Stimulated activated CD4-positive, alpha-beta T cell treated with anti-CD3 and anti-CD28 coated beads, Interleukin-12 subunit alpha, Interleukin-12 subunit beta, amount 100 ng/mL, for 24 hours (primary cell): ENCODE measurements at places on chromosomes 4 and X.

DNA sequence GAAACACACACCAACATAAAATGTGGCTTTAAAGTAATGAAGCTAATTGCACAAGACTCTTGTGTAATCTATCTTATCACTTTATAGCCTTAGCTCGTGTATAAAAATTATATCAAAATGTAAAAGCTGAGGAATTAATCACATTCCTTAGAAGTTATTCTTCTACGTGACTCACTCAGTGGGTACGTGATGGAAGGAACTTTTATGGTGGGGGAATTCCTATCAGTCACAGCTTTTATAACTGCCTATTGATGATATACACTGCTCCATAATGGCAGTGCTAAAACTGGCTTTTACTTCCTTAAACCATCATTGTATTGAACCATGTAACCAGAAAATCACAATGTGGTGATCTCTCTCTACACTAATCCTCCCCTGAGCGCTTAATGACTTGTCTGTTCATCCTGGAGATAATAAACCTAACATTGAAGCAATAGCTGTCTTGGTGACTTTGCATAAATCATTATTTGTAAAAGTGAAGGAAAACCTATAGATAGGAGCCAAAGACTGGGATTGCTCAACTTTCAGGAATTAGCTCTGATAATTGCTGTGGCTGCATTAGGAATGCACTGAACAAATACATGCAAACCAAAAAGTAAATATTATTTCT is 276.7 kb downstream of the GBA3 start:
- DNase-seq: no peak

DNA sequence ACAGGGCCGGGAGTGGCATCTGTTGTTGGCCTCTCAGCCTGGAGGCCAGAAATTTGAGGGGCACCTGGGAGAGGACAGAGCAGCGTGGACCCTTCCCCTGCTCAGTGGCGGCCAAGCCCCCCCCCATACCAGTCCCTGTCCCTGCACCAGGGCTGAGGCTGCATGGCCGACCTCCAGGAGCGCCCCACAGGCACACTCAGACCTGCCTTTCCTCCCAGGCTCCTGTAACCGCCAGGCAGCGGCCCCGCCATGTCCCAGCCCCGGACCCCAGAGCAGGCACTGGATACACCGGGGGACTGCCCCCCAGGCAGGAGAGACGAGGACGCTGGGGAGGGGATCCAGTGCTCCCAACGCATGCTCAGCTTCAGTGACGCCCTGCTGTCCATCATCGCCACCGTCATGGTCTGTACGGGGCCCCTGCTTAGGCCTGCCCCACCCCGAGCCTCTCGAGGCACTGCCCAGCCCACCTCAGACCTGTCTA is 15.3 kb downstream of the TMEM175 start:
- no peak for DNase-seq

DNA sequence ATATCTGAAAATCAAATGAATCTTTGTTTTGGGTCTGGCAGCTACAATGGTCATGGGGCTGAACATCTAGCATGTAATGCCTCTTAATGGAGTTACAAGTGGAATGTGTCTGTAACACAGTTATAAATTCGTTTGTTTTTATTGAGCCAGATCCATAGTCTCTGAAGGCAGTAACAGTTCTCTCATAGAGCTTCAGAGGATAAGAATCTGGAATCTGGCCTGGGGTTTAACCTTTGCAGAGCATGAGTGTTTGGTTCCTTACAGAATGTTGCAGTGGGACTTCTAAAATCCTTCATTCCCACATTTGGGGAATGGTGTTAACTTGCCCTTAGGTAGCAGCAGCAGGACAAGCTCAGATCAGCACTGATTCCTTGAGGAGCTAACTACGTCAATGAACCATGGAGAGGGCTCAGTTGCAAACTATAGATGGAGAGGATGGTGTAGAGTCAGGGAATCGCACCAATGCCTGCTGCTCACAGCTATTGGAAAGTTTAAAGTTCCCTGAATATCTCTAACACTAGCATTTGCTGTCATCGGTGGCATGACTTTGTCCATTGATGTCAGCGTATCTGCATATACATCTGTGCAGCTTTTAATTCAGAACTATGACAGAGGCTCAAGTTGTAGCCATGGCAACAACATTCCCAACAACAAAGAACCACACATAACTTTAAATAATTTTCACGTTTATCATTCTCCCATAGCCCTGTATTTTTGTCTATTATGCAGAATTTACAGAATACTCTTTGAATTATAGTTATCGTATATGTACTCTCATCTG is 72.2 kb downstream of the RASGEF1B start:
- DNase-seq: no peak

GRCh38 chr4:33626221-33626620 is 2618.1 kb downstream of the ARAP2 start:
- DNase-seq: no peak

DNA sequence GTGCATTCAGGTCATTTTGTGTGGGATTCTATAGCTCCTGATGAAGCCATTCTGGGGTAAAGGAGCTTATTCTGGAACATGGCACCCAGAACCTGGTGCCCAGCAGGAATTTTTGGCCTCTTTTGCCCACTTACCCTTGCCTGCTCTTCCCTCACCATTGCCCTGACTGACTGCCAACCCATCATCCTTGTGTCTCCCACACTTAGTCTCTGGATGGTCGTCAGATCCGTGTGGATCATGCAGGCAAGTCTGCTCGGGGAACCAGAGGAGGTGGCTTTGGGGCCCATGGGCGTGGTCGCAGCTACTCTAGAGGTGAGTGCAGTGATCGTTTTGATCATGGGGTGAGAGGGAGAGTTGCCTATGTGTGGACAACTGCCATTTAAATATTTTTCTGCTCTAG is 1.8 kb downstream of the RBM3 start:
- DNase-seq: no peak

DNA sequence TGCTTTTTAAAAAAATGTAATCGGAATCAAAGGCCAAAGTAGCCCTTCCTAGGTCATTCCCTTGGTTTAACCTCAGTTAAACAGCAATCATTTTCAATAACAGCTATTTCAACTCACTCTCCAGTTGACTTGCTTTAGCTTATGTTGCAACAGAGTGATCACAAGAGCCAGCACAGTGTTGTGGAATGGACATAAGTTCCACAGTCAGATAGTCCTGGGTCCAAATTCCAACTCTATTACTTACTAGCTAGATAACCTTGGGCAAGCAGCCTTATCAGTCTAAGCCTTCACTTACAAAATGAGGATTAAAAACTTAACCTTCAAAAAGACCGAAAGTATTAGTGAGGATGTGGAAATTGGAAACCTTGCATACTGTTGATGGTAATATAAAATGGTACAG is 9.2 kb upstream of the GPC3 start:
- DNase-seq: no peak

DNA sequence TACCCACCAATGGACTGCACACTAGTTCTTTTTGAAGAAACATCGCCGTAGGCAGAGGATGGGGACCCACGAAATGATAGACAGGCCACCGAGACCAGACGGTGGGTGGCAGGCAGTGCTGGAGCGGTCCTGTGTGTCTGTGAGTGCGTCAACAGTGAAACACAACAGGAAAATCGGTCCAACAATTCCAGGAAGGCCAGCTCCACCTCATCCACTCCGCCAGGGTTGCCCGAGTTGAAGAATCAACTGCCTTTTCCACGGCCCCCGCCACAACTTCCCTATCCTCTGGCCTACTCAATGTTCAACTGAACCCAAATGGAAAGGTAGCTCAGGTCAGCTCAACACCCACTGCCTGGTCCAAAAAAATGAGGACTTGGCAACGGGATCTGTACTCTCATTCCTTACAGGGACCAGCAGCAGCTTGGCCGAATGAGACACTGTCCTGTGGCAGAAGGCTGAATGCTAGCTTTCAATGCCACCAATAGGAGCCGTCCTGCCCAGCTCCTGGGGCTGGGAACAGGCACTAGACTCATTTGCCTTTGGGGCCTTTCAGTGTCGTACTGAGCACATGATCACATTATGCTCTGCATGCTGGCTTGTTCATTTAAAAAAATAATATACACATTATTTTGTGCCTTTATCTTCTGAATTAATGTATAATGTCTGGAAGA is 43.5 kb downstream of the MID1 start:
- DNase-seq: no peak

DNA sequence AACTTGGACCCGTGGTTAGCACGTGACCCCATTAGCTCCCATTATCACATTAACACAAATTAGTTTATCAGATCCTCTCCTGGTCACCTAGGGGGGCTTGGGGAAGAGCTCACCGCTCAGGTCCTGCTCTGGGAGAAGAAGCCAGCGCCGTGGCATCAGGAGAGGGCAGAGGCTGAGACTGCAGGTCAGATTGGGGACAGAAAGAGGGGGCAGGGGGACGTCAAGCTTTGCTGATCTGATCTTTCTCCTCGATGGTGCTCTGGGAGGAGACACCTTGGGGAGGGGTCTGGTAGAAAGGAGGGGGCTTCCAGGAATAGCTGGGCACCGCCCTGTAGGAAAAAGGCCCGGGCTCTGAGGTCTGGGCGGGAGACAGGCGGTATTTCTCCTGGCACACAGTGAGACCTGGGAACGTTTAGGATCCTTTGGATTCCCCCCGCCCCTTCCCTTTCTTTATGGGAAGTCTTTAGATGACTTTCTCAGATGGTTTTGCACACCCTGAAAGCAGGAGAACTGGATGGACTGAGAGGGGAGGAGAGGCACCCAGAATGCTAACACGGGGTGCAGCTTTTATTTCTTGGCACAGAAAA is 9.1 kb upstream of the ELF4 start:
- DNase-seq: no peak

- no peak for DNase-seq
Measured at GRCh38 chr4:45370408-45370807, 644.1 kb upstream of the GNPDA2 start.

DNA sequence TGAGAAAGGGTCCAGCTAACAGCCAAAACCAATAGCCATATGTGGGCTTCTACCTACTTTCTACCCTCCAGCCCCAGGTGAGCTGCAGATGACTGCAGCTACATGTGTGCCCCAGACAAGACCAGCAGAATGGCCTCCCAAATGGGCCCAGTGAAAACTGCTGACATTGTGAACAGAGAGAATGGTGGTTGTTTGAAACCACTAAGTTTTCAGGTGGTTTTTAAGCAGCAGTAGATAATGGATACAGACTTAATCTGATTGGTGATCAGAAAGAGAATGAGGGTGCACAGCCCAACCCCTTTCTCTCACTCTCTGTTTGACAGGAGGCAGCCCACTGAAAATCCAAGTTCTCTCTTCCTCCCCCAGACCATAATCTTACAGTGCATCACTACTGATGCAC is 42.5 kb upstream of the BBS12 start:
- no peak for DNase-seq

GRCh38 chr4:57249083-57249482 is 138.9 kb upstream of the IGFBP7 start:
- DNase-seq: no peak

DNA sequence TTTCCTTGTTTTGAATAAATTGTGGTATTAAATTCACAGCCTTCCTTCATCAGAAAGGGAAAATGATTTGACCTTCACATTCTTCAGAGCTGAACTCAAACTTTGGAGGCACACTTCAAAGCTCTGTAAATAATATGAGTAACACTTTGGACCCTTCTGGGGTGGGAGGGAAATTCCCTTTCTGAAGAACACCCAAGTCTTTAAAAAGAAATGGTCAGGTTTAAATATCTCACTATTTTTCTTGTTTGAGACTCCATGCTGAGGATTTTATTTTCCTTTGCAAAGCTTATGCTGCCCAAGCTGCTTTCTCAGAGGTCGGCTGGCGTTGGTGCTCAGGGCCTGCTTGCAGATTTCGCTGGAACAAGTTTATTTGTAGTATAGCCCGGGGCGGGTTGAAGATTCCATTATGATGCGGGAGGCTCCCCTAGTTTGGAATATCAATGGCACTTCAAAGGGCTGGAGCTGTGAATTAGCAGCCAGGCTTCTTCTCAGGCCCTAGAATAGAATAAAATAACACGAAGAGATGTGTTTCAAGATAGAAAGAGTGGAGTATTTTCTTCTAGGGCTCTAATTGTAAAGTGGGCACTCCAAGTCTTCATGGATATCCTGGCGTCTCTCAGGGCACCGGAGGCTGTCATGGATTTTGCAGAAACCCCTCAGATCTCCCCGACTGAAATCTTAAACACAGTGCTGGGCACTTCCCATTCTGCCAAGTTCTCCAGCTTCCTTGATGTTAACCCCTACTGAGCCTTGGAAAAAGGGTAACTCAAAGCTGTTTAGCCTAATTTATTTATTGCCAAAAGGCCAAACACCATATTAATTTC is 315.6 kb downstream of the GPAT3 start:
- DNase-seq: no peak

GRCh38 chr4:141802333-141802732 is 165.9 kb downstream of the IL15 start:
- DNase-seq: no peak

DNA sequence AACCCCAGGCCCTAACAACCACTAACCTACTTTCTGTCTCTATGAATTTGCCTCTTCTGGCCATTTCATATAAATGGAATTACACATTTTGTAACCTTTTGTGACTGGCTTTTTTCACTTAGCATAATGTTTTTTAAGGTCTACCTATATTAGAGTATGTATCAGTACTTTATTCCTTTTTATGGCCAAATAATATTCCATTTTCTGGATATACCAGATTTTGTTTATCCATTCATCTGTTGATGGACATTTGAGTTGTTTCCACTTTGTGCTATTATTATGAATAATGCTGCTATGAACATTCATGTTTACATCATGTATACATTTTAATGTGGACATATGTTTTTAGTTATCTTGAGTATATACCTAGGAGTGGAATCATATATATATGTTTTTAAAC is 35.5 kb downstream of the REPS2 start:
- DNase-seq: no peak

- no peak for DNase-seq
Measured at GRCh38 chrX:11039926-11040325, 71.2 kb upstream of the HCCS start.

DNA sequence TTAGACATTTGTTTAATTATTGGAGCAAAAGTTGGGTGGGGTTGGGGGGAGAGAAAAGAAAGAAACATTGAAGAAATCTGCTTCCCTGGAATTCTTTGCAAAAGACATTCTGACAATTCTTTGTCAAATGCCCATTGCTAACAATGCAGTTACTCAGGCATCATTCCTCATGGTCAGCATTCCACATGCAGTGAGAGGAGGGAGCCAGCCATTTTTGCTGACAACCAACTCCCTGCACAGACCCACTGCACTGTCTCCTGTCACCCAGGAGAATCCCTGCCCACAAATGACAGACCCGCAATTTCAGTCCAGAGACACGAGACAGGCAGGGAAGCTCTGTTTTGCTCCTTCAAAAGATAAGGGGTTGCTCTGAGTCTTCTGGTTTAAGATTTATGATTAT is 985.1 kb upstream of the SLIT2 start:
- DNase-seq: no peak

- no peak for DNase-seq
Measured at GRCh38 chr4:1972414-1972813, 36.4 kb downstream of the NELFA start.

DNA sequence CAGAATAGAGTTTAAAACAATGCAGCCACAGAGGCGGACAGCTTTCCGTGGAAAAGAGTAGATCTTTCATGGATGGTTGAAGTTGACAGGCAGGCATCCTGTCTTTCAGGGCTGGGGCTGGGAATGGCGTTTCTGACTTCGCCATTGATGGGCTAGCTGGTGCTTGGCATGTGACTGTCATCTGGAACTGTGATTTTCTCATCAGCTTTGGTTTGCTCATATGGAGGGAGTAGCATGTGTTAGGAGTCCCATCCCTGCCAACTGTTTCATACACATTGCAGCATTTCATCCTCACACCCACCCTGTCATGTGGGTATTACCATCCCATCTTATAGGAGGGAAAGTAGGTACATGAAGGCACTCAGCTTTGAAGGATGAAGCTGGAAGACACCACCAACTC is 49.2 kb upstream of the STX18 start:
- DNase-seq: no peak
